Hepatic stellate cell (primary cell): ENCODE measurements at places on chromosomes 16 and 17.

DNA sequence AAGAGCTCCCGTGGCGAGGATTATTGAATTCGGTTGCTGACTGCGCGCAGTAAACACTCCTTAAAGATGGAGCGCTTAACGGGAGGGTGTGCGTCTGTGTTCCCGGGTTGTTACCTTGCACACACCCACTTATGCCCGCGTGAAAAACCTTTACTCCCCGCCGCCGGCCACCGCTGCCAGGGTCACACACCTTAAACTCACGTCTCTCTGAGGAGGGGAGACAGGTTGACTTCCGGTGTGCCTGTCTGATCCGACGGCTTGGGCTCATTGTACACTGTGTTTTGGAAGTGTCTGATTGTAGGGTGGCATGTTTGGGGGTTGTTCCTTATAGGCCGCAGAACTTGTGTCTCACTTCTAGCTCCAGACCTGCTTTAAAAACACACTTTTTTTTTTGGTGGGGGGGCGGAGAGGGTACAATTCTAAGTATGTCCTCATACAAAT lies 66.8 kb downstream of the KPNA2 start:
- no peak for DNase-seq

- peak; percentile 40 for DNase-seq
These were observed 17.4 kb downstream of the USP22 start for GRCh38 chr17:21025451-21025850.

DNA sequence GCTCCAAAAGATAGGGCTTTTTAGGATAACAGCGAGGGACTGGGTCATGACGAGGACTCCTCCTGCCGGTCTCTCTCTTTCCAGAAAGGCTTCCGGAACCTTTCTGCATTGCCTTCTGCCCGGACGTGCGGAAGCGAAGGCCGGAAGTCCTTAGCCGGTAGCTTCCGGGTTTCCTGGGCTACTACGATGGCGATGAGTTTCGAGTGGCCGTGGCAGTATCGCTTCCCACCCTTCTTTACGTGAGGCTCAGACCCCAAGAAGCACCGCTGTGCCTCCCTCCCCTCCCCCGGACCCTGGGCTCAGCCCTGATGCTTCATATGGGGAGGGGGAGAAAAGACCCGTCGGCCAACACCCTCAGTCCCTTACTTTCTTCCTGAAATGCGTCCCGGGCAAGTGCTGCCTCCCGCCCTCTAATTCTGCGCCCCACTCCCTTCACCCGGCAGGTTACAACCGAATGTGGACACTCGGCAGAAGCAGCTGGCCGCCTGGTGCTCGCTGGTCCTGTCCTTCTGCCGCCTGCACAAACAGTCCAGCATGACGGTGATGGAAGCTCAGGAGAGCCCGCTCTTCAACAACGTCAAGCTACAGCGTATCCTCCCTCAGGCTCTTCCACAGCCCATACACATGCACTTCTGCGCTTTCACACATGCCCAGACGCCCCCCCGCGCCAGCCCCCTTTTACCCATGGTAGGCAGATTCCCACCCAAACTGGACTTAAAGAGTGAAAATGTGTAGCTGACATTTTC lies at the start of gene VPS25:
TSS of gene VPS25 (plus strand) at position 160 of the 746 bp plus-strand sequence. CDS start at position 187, 27 bp downstream.
- DNase-seq = peak; percentile 88

GRCh38 chr17:17792037-17792550 lies 44.7 kb downstream of the SREBF1 start:
- DNase-seq = no peak

DNA sequence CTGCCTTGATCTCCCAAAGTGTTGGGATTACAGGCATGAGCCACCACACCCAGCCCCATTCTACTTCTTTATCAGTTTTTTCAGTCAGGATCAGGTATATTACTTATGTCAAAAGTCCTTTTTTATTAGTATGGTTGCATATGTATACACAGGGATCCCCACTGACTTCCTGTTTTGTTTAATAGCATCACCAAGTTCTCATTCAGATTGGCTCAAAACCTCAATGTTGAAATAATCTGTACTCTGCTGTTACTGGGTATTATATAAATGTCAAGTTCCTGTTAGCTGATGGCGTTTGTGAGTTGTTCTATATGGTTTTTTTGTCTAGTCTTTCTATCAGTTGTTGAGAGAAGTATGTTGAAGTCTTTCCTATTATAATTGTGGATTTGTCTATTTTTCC lies 168.5 kb downstream of the BCAS3 start:
- DNase-seq = no peak

DNA sequence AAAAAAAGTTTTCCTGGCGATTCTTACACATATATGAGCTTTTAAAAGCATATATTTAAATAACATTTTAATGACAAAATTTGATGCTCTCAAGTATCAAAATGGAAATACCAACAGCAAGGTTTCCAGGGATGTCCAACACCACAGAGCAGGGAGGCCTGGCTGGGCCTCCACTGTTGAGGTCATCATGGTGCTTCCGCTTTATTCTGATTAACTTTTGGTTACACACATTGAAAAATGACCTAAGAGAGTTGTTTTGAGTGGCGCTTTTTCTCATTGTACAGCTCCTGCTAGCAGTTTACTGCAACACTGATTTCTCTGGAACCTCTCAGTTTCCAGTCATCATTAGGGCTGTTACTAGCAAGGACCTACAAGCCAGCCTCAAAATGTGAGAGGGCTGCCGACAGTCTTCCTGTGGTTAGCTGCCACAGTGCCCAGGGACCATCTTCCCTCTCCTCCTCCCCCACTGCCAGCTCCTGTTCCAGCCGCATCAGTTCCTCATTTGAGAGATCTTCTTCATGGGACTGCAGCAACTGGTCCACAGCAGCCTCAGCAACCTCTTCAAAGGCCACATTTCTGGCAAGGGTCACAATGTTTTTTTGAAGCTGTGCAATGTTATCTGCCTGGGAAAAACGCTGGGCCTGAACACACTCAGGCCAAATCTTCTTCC lies 21.3 kb downstream of the DEF8 start:
- DNase-seq = no peak

- DNase-seq = no peak
These were observed 607.2 kb downstream of the MAF start for GRCh38 chr16:78993346-78993745.

DNA sequence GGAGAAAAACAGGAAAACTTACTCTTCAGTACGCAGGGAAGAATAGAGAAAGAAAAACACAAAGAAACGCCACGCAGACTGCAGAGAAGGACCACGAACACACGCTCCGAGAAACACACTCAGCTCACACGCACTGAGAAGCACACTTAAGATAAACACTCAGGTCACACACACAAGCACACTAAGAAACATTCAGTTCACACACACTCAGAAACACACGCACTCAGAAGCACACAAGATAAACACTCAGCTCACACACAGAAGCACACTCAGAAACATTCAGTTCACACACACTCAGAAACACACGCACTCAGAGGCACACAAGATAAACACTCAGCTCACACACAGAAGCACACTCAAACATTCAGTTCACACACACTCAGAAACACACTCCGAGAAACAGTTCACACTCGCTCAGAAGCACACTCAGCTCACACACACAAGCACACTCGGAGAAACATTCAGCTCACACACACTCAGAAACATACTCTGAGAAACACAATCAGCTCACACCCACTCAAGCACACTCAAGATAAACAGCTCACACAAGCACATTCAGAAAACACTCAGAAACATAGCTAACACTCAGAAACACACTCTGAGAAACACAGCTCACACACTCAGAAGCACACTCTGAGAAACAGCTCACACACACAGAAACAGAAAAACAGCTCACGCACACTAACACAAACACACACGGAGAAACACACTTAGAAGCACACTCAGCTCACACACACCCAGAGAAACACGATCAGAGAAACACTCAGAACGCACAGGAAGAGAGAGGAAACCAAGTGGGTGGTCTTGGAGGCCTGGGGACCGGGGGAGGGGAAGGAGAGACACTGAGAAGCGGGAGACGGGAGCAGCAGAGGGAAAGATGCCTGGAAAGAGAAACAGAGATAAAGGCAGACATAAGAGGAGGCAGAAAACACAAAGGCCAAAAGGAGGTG lies 908 bp downstream of the TMEM98 start:
- DNase-seq = peak; percentile 38

GRCh38 chr17:20225162-20226115 lies 216.3 kb downstream of the SPECC1 start:
- DNase-seq = no peak

- no peak for DNase-seq
These were observed 63.5 kb upstream of the PLCG2 start for GRCh38 chr16:81715358-81716196.

- DNase-seq = no peak
These were observed 704.9 kb downstream of the MAF start for GRCh38 chr16:78895681-78896080.

DNA sequence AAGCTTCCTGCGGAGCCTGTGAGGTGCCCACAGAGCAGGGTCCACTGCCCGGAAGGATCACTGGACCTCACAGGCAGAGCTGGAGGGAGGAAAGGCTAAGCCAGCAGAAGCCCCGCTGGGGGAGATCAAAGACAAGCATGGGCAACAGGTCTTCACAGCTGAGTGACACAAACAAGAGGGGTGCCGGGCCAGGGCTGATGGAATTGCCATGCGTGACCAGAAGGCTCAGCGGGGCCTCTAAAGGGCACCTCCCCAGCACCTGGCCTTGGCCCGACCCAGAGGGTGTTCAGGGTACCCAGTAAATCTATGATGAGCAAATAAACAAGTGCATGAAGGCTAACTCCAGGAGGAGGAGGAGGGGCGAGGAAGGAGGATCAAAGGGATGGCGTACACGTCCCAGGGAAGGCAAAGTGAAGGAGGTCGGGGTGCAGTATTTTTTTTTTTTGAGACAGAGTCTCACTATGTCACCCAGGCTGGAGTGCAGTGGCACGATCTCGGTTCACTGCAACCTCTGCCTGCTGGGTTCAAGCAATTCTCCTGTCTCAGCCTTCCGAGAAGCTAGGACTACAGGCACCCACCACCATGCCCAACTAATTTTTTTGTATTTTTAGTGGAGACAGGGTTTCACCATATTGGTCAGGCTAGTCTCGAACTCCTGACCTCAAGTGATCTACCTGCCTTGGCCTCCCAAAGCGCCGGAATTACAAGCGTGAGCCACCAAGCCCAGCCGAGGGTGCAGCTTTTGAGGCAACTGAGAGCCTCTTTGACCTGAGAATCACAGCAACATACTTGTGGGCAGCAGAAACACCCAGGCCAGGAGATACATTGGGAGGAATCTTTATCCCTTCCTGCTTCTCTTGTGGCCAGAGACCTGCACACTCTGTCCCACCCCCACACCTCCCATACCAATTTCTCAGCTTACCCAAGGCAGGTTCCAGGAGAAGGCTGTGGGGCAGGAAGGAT lies 16.1 kb upstream of the EXOC7 start:
- no peak for DNase-seq

DNA sequence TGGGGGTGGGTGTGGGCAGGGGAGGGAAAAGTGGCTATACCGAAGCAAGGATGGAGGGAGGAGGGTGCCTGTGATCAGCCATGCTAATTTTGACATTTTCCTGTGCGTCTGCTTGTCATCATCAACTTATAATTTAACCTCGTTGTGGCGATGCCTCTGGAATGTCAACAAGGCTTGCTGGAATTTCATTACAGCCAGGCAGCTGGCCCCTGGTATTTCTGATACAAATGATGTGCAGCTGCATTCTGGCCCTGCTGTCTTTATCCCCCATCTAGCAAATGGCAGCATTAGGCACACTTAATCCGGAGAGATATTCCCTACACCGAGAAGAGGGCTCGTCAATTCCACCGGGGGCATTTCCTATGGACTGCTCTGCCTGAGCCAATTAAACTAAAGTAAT lies 278.3 kb upstream of the CCL2 start:
- DNase-seq = no peak

- DNase-seq = no peak
These were observed 2.1 kb downstream of the MPO start for GRCh38 chr17:58278661-58279015.

DNA sequence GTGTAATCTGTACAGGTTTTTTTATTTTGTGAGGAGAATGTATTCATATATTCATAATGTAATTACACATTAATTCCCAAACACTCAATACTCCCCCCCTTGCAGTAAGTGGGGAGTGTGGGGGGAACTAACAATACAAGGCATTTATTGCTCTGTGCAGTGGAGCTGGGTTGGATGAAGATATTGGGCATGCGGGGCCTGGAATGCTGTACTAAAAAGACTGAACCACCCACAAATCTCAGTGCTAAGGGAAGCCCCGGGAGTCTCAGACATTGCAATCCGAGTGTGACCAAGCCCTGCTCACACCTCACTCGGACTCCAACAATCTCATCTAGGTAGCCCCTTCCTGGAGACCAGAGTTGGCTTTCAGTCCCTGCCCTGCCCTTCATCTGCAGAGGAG lies 6.0 kb downstream of the PLLP start:
- DNase-seq = no peak

- no peak for DNase-seq
These were observed 37.1 kb upstream of the SLC25A19 start for GRCh38 chr17:75326226-75326848.

DNA sequence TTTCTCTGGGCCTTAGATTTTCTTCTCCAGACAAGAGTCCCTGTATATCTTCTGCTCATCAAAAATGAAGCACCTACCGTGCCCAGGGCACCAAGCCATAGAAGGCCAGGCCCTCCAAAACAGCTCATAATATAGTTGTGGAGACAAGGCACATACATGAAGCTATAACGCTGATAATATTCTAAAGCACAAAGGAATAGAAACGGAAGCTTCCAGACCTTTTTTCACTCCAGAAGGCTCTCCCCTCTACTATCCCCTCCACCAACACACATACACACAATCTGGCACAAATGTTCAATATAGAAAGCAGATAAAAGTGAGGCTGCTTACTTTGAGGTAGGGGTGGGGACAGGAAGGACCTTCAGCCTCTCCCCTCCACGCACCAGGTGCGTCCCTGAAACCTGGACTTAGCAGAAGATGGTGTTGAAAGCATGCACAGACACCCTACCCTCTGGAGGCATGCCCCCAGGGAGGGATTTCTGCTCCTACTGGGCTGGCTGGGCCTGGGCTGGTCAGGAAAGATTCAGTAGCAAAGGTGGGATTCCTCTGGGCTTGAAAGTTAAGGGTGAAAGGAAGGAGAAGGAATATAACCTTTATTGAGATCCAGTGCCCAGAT lies 14.1 kb upstream of the SUPT4H1 start:
- DNase-seq = no peak
